ENCODE measurements at places on chromosomes 7 and 10. TPM values are rescaled to one million over a fixed set of nuclear protein-coding genes. Genes with fewer than 3 reads are reported as not detected.
A peak's percentile ranks its signal among the peaks of the same experiment; 100 is the strongest.

DNA sequence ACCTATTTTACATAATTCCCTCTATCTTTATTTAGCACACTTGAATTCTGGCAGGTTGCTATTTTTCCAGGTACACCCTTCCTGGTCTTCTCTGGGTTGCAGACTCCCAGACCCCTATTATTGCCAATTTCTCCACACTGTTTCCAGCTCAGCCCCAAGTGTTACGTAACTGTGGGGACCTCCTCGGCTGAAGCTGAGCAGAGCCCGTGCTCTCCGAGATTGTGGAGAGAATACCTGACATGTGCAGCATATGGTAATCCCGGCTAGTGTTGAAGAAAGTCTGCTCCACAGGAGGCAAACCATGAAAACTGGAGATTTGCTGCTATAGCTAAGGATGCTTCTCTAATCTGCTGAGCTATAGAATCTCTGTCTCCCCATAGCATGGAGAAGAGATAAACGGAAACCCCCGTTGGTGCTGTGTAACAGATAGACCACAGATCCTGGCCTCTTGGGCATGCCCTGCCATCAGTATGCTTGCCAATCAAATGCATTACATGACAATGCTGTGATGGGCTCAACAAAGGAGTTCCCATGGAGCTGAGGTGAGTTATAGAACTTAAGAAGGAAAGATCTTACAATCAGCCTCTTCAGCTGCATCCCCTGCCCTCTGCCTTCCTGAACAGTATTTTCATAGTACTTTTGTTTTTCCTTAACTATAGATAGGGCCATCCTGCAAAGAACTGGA lies 144.6 kb upstream of the AOAH start:
- peaks cover 27% of the 10 kb centered on the region for H3K4me1 ChIP-seq
- no peak overlapping the region for H3K27ac ChIP-seq
- DNase-seq: no peak
- no peaks in the 10 kb centered on the region for H3K27me3 ChIP-seq

Gene TAS2R3
- 1.4 TPM for total RNA-seq

Gene SPDYE11
- not detected for total RNA-seq

- DNase-seq: no peak
- H3K36me3 ChIP-seq: no peaks in the 10 kb centered on the region
- H3K27ac ChIP-seq: no peak overlapping the region
- no peaks in the 10 kb centered on the region for H3K27me3 ChIP-seq
- peaks cover 11% of the 10 kb centered on the region for H3K4me1 ChIP-seq
Measured at GRCh38 chr7:157657741-157658740, 321.2 kb downstream of the DNAJB6 start.

GRCh38 chr7:84002348-84002747 lies 192.2 kb downstream of the SEMA3A start:
- DNase-seq: no peak
- no peak overlapping the region for H3K27ac ChIP-seq
- H3K4me3 ChIP-seq: no peak overlapping the region
- no peaks in the 10 kb centered on the region for H3K4me1 ChIP-seq
- no peaks in the 10 kb centered on the region for H3K36me3 ChIP-seq

DNA sequence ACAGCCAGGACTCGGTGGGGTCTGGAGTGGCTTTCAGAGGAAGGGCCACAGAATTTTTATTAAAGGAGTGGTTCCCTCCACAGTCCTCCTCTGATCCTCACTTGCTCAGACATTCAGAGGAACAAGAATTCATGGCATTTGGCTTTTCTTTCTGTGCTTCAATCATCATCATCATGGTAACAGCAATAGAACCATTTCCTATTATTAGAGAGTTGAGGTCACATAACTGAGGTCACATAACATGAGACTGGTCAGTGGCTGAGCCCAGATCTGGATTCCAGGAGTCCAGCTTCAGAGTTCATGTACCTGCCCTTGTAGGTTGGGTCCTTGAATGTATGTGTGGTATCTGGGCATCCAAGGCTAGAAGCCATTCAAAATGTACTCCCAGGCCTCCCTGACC lies 177.3 kb upstream of the GRB10 start:
- H3K36me3 ChIP-seq: no peaks in the 10 kb centered on the region
- no peak overlapping the region for H3K4me3 ChIP-seq
- DNase-seq: no peak
- no peaks in the 10 kb centered on the region for H3K4me1 ChIP-seq

DNA sequence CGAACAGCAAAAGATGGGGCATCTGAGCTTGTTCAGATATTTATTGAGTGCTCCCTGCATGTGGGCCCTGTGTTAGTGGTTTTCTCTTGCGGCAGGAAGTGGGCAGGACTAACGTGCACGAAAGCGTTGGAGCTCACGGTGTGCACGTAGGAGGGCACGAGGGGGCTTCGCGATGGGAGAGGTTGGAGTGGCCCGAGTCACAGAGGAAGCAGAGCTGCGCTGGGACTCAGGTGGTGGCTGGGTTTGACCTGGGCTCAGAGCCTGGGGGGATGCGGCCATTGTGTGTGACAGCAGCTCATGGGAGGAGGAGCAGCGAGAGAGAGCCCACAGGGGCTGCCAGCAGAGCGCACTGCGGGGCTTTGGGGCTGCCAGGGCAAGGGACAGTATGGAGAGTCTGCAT lies 7.7 kb downstream of the ZSCAN25 start:
- H3K36me3 ChIP-seq: peaks cover 86% of the 10 kb centered on the region
- peak; percentile 84 for DNase-seq
- peaks cover 64% of the 10 kb centered on the region for H3K4me1 ChIP-seq
- peak overlapping the region; percentile 94 for H3K27ac ChIP-seq

Gene TBXAS1
- 11.8 TPM for total RNA-seq

DNA sequence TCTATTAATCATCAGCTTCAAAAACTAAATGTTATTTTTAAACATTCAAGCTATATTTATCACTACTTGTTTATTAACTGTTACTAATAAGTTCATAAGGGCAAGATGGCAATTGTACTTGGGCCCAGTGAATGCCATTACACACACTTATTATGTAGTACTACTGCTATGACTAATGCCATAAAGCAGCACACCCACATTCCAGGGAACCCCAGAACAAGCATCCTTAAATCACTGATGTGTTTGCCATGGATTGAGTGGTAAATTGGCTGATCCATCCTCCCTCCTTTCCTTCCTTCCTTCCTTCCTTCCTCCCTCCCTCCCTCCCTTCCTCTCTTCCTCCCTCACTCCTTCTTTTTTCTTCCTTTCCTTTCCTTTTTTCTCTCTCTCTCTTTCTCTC lies 37.4 kb upstream of the RSU1 start:
- H3K4me1 ChIP-seq: no peaks in the 10 kb centered on the region
- H3K27ac ChIP-seq: no peak overlapping the region
- no peak for DNase-seq
- H3K27me3 ChIP-seq: peaks cover 6% of the 10 kb centered on the region
- no peaks in the 10 kb centered on the region for H3K36me3 ChIP-seq

Gene NPC1L1
- total RNA-seq: not detected

- no peak for DNase-seq
- H3K27ac ChIP-seq: no peak overlapping the region
- no peaks in the 10 kb centered on the region for H3K36me3 ChIP-seq
- no peaks in the 10 kb centered on the region for H3K27me3 ChIP-seq
- H3K4me3 ChIP-seq: no peak overlapping the region
- H3K4me1 ChIP-seq: peaks cover 4% of the 10 kb centered on the region
Measured at GRCh38 chr7:2814186-2814945, 29.7 kb downstream of the GNA12 start.

Gene PIK3AP1
- total RNA-seq: 0.72 TPM

Gene DPCD
- 2.9 TPM for total RNA-seq

DNA sequence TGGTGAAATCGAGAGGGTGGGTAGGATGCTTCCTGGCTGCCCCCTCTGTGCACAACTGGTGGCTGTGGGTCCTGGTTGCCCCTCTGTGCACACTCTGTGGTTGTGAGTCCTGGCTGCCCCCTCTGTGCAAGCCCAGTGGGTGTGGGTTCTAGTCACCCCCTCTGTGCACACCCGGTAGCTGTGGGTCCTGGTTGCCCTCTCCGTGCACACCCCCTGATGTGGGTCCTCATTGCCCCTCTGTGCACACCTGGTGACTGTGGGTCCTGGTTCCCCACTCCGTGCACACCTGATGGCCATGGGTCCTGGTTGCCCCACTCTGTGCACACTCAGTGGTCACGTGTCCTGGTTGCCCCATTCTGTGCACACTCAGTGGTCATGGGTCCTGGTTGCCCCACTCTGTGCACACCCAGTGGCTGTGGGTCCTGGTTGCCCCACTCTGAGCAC lies 20.3 kb upstream of the RET start:
- no peak for DNase-seq
- no peak overlapping the region for H3K27ac ChIP-seq
- no peaks in the 10 kb centered on the region for H3K4me1 ChIP-seq
- H3K36me3 ChIP-seq: no peaks in the 10 kb centered on the region
- H3K4me3 ChIP-seq: no peak overlapping the region

Gene NUPR2
- total RNA-seq: not detected

GRCh38 chr7:12357508-12357907 lies 46.2 kb downstream of the VWDE start:
- H3K27ac ChIP-seq: no peak overlapping the region
- DNase-seq: no peak
- H3K4me1 ChIP-seq: no peaks in the 10 kb centered on the region
- H3K4me3 ChIP-seq: no peak overlapping the region

DNA sequence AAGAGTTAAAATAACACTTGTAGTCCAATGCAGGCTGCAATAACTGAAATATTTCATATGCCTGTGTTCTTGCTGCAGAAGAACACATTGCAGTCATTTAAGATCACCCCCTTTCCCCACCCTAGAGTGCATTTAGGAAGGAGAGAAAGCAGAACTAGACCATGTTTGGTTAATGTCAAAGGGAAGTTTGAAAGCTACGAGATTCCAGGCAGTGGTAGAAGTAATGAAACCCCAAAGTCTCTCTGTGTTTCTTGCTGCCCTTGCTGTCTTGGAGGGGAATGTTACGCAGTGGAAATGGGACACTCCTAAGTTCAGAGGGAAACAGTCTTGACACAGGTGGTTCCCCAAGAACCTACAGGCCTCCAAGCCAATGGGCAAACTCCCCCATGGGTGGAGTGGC lies 242.9 kb downstream of the PTEN start:
- no peak for DNase-seq
- no peak overlapping the region for H3K27ac ChIP-seq
- H3K4me1 ChIP-seq: peaks cover 11% of the 10 kb centered on the region
- H3K27me3 ChIP-seq: peaks cover 13% of the 10 kb centered on the region
- no peak overlapping the region for H3K4me3 ChIP-seq

Gene OR2A1
- 0.06 TPM for total RNA-seq

GRCh38 chr7:37420946-37421695 lies 27.5 kb downstream of the ELMO1 start:
- H3K4me1 ChIP-seq: peaks cover 27% of the 10 kb centered on the region
- H3K4me3 ChIP-seq: no peak overlapping the region
- peaks cover 4% of the 10 kb centered on the region for H3K36me3 ChIP-seq
- no peak overlapping the region for H3K27ac ChIP-seq
- H3K27me3 ChIP-seq: no peaks in the 10 kb centered on the region

DNA sequence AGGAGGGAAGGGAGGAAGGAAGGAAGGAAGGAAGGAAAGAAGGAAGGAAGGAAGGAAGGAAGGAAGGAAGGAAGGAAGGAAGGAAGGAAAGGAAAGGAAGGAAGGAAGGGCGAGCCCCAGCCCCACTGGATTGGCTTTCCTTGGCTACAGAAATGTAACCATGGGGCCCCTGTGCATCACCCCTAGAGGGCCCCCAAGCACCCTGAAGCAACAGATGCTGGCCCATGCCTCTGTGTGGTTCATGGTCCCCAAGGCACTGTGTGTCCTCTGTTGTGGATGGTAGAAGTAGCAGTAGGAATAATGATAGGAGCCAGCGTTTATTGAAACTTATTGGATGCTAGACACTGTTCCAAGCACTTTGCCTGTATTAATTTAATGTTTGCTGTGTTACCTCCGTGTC lies 116.6 kb upstream of the MACROH2A2 start:
- peaks cover 2% of the 10 kb centered on the region for H3K27me3 ChIP-seq
- no peaks in the 10 kb centered on the region for H3K4me1 ChIP-seq
- H3K36me3 ChIP-seq: no peaks in the 10 kb centered on the region

GRCh38 chr7:155007947-155008346 lies 5.0 kb upstream of the PAXIP1 start:
- H3K4me3 ChIP-seq: no peak overlapping the region
- H3K4me1 ChIP-seq: peaks cover 16% of the 10 kb centered on the region
- peak overlapping the region; percentile 9 for H3K27ac ChIP-seq
- peak; percentile 48 for DNase-seq
- peaks cover 17% of the 10 kb centered on the region for H3K36me3 ChIP-seq

GRCh38 chr7:94050046-94050445 lies 45.9 kb upstream of the BET1 start:
- H3K4me1 ChIP-seq: peaks cover 1% of the 10 kb centered on the region
- H3K27ac ChIP-seq: no peak overlapping the region
- no peak overlapping the region for H3K4me3 ChIP-seq
- H3K36me3 ChIP-seq: no peaks in the 10 kb centered on the region
- peaks cover 19% of the 10 kb centered on the region for H3K27me3 ChIP-seq

Gene HOXA2
- total RNA-seq: not detected

- H3K4me3 ChIP-seq: no peak overlapping the region
- H3K36me3 ChIP-seq: peaks cover 5% of the 10 kb centered on the region
- H3K27ac ChIP-seq: no peak overlapping the region
- no peaks in the 10 kb centered on the region for H3K27me3 ChIP-seq
- peaks cover 17% of the 10 kb centered on the region for H3K4me1 ChIP-seq
Measured at GRCh38 chr10:95660283-95660682, 3.8 kb upstream of the ALDH18A1 start.

- H3K27me3 ChIP-seq: no peaks in the 10 kb centered on the region
- DNase-seq: no peak
- H3K27ac ChIP-seq: no peak overlapping the region
- H3K4me1 ChIP-seq: no peaks in the 10 kb centered on the region
- H3K36me3 ChIP-seq: no peaks in the 10 kb centered on the region
- no peak overlapping the region for H3K4me3 ChIP-seq
Measured at GRCh38 chr7:67553378-67553777, 556.7 kb downstream of the TYW1 start.

DNA sequence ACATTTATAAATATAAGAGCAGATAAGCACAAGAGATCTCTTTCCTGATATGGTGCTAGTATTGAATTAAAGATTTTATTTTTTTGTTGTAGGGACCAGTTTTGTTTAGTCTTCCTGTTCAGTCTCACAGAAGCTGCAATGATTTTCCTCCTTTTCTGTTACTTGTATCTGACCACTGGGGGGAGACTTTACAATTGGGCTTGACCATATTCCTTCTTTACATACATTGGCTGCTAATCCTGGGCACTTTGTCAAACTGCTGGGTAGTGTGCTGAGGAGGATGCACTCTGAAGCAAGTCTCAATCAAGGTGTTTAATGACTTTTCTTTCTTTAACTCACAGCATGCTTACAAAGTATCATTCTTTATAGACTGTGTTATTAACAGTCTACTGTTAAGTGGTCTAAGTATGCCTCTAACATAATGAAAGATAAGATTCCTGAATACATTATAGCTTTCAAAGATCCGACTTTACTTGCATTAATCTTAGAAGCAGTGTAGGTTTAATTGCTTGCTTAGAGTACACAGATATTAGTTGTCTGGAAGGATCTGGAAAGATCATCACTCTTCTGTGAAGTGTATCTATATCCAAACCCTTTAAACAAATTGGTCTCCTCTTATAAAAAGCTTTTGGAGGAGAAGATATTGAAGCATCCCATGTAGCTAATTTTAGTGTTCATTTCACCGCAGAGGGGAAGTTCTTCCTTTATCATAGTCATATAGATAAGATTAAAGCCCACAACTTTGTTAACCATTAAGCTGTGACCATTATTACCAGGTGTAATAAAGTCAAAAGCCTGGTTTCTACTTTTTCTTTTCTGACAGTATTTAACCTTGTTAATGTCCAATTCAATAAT lies 3.1 kb downstream of the PALS2 start:
- H3K27me3 ChIP-seq: peaks cover 6% of the 10 kb centered on the region
- peak overlapping the region; percentile 12 for H3K4me3 ChIP-seq
- no peak overlapping the region for H3K27ac ChIP-seq
- H3K4me1 ChIP-seq: peaks cover 50% of the 10 kb centered on the region

Gene EN2
- total RNA-seq: not detected
